ENCODE measurements at places on chromosomes 6 and 20.
A peak's percentile ranks its signal among the peaks of the same experiment; 100 is the strongest.

DNA sequence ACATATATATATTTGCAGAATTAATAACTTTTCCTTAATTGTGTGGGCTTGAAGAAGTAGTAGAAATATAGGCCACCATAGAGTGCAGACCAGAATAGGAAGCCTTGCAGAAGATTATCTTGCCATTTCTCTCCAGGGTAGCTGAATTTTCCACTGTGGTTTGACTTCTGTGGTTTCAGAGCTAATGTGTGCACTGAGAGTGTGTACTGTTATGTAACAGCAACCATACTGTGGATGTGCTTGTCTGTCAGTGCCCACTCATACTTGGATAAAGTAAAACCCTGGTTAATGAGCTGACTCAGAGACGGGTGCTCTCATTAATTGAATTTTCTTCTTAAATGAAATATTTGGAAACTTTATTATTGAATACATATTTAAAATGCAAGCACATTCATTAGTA, 57.2 kb downstream of the CEP43 start:
- no peak for DNase-seq

DNA sequence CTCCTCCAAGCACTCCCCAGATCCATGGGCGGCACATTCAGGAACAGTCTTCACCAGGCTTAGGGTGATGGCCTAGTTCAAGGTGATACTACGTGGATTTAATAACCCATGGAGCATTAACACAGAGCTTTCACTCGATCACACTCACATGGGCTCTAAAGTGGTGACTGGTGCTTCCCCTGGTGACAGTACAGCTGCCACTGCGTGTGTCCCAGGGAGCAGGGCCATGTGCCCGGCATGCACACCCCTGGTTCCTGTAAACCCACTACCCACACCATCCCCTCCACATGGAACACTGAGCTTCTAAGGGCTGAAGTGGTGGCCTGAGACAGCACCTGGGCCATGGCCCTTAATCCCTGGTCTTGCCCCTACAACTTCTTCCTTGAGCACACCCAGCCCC, 27.8 kb upstream of the APMAP start:
- no peak for DNase-seq

- no peak for DNase-seq
These were observed 69.7 kb downstream of the SAMD3 start for GRCh38 chr6:130152908-130153510.

GRCh38 chr20:25014816-25015215, 22.3 kb upstream of the APMAP start:
- no peak for DNase-seq

DNA sequence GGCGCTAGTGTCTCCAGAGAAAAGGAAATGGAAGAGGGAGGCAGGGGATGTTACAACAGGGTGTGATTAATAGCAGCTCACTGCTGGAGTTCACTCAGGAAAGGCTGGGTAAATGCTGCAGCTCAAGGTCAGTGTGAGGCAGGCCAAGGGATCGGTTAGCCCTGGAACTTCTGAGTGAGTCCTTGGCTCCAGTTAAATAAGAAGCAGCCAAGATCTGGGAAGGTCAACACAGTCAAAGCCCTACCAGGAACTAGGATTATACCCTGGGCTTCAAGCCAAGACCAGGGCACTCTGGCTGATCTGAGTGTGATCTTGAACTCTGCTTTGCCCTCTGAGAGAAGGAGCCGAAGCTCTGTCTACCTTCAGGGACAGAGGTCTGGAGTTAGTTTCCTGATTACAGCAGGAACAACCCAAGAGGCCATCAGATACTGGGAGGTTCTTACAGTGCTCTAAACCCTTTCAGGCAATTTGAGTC, 44.3 kb downstream of the TPD52L1 start:
- peak; percentile 74 for DNase-seq

DNA sequence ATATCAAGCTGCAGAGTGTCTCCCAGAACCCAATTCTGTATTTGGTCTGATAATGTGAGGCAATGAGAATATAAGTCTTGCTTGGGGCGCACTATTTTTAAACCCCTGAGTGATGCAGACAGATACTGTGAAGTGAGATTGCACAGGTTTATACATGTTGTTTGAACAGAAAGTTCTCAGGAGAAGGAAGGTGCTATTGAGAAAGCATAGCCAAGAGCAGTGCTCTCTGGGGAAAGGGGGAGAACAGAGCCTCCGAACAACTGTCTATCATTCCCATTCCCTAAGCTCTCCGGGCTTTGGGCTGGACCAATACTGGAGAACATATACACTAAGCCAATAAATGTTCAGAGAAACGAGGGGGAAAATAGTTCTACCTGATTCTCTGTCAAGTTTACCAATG, 75.8 kb downstream of the PERP start:
- peak; percentile 96 for DNase-seq

DNA sequence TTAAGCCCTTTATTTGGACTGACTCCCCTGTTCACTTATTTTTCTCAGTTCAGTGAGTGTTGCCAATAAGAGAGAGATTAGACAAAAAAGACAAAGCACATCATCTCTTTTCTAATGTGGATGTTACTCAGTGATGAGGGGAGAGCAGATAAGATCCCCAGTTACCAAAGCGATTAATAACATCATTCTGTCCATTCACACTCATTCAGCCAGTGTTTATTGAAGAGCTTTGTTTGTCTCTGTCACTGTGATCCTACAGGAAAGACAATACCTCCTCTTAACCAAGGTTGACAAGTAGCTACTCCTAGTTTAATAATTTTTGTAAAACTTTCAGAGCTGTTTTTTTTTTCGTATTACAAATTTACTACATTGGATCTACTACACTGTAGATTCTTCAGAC, 163.0 kb downstream of the EYA4 start:
- no peak for DNase-seq

GRCh38 chr6:154432533-154433476, 76.2 kb upstream of the IPCEF1 start:
- no peak for DNase-seq

DNA sequence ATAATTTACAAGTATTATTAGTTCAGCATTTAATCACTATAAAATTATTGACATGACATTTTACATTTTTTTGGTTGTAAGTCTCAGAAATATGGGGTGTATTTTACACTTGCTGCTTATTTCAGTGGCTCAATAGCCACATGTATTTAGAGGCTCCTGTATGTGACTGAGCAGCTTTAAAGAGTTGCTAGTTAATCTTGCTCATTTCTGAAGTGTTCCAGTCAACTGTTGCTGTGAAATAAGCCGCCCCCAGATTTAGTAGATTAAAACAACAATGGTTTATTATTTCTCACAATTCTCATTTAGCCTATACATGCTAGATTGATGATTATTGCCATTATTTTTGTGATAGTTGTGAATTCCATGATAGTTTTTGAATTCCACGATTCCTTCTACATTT, 23.0 kb downstream of the CD109 start:
- no peak for DNase-seq

DNA sequence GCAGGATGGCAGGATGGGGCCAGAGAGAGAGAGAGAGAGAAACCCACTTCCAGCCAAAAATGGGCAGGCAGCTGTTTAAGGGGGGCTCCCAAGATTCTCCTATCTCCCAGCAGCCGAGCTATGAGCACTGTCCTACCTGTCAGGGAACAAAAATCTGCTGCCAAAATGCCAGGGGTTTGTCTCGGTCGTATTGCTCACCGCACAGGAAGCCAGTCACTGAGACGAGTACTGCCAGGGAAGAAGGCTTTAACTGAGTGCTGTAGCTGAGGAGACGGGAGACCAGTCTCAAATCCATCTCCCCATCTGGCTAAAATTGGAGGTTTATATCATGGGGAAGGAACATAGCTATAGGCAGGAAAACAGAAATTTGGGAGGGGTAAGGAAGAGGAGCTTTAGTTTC, 22.3 kb downstream of the GGTLC1 start:
- DNase-seq: no peak

GRCh38 chr6:93418033-93418407, 1.3 kb downstream of the EPHA7 start:
- no peak for DNase-seq

DNA sequence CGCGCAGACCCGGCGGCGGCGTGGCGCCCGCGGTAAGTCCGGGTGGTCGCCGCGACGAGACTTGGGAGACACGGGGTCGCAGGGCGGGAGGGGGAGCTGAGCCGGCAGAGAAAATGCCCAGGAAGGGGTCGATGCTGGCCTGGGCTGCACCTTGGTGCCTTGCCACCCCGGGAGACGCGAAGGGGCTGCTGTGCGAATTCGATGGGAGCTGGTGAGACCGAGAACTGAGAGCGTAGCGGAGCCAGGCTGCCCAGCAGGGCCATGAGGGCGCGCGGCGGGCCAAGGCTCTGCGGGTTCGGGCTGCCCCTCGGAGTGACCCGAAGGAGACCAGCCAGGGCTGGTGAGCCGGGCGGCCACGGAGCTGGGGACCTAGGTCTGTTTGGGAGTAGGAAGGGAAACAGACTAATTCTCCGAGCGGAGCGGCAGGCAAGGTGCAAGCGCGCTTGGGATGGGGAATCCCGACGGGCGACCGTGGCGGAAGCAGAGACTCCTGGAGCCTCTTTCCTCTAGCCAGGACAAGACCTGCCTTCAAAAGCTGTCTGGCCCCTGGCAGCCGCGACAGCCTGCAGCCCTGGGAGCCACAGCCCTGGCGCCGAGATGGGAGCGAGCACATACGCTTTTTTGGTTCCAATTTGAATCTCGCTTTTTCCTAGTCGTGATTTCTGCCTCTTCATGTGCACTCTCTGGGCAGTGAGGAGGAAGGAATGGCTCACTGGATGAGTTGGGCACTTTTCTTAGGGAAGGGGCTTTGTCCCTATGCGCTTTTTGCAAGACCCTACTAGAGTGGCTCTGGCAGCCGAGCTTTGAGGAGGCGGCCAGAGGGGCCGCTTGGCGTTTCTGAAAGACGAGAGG, 691 bp downstream of the SYNDIG1 start:
- peak; percentile 26 for DNase-seq

- no peak for DNase-seq
These were observed 21.8 kb downstream of the ADNP start for GRCh38 chr20:50909413-50909812.

GRCh38 chr6:24255676-24256075, 102.2 kb downstream of the DCDC2 start:
- DNase-seq: no peak

DNA sequence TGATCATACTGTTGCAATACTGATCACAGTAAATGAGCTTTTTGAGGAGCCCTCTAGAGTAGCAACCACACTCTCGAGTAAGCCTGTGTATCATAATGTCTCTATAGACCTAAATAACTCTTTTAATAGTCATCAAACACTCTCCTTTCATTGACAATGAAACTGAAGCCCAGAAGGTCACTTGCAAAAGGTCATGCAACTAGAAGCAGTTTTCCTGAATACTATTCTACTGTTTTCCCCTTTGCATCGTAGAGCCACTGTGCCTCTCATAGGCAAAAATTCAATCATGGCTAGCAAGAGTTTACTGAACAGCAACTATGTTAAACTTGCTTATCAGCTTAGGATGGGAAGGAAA, 105.3 kb downstream of the HIVEP2 start:
- no peak for DNase-seq

GRCh38 chr6:8212720-8213434, 110.5 kb upstream of the EEF1E1 start:
- no peak for DNase-seq

DNA sequence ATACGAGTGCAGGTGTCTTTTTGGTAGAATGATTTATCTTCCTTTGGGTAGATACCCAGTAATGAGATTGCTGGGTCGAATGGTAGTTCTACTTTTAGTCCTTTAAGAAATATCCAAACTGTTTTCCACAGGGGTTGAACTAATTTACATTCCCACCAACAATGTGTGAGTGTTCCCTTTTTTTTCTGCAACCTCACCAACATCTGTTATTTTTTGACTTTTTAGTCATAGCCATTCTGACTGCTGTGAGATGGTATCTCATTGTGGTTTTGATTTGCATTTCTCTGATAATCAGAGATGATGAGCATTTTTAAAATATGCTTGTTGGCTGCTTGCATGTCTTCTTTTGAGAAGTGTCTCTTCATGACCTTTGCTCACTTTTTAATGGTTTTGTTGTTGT, 1.9 kb upstream of the ZNF831 start:
- no peak for DNase-seq

GRCh38 chr6:112223070-112223861, 31.1 kb downstream of the LAMA4 start:
- no peak for DNase-seq

GRCh38 chr6:143258945-143259344, 191.6 kb downstream of the ADAT2 start:
- no peak for DNase-seq

GRCh38 chr6:111121789-111122350, 34.6 kb downstream of the SLC16A10 start:
- no peak for DNase-seq

DNA sequence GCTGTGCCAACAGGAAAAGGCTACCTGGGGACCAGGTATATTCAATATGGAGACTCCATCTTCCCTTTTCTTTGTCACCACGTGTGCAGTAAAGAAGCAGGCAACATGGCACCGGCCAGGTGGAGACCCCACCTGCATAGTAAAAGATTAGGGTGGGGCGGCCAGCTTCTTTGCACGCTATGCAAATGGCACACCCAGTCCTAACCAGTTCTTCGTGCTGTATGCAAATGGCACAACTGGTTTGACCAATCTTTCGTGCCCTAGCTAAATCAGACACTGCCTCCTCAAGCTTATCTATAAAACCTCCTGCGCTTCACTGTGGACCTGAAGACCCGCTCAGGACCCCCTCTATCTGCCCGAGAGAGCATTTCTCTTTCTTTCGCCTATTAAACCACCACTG, 88.8 kb upstream of the EZR start:
- peak; percentile 58 for DNase-seq

DNA sequence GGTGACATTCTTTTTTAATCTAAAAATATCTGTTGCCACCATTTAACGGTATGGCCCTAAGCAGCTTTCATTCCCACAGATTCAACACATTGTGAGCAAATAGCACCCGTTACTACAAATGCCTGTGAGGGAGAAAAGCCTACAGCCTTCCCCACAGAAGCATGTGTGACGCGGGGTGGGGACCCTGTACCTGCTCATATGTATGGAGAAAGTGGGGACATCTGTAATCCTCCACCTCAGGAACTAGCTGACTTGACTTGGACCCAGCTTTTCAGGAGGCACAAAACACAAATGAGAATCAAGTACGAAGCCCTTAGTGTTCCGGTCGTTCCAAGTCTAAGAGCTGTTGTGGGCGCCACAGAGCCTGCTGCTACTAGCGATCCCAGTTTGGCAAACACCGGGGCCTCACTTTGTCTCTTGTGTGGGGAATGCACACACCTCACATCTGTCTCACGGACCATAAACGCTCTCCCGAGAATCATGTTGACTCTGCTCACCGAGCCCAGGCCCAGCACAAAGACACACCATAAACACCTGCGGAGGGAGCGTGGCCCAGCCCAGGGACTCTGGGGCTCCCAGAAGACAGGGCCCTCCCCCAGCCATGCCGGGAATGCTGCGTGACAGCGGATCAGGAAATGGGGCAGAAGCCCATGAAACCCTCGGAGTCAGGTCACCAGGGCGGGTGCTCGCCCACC, 21.6 kb downstream of the DLL1 start:
- no peak for DNase-seq

Data from epithelial cell of esophagus (primary cell).